ENCODE measurements at places on chromosomes 12 and 14. TPM values are rescaled to one million over a fixed set of nuclear protein-coding genes. Genes with fewer than 3 reads are reported as not detected.

DNA sequence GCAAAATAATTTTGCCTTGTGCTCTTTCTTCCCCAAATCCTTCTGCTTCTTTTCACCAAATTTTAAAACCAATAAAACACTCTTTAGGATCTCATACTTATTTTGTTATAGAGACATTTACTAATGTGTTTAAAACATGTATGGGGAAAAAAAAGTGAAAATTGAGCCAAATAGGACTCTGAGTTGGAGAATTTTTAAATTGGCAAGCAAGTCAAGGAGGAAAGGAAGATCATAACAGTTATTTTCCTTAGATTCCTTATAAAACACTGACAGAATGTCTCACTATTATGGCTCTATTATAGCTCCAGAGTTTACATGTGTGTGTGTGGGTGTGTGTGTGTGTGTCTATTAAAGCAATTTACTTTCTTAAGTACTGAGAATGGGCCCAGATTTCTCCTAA, 220.5 kb downstream of the SLC6A15 start:
- no peak for DNase-seq

- no peak for DNase-seq
Measured at GRCh38 chr12:102950950-102951619, 6.4 kb upstream of the ASCL1 start.

DNA sequence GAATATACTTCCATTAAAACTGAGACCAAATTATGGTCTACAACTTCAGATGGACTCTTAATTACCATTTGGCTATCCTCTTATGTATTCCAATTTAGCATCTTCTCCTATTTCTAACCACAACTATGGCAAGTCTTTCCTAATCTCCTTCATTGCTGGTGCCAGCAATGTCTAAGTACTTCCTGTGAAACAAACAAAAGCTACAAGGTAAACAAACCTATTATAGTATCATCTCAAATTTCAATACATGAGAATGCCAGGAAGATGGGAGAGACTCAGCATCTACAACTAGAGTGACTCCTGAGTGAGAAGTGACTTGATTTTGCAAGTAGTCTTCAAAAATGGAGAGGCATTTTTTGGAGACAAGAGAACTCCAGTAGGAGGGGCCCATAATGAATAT, 202.9 kb upstream of the ATXN7L3B start:
- DNase-seq = peak; percentile 78

GDF3 gene
- total RNA-seq = not detected

- DNase-seq = peak; percentile 74
Measured at GRCh38 chr14:35808076-35808637, 938 bp downstream of the RALGAPA1 start.

- DNase-seq = no peak
Measured at GRCh38 chr12:91877456-91878235, 268.0 kb downstream of the BTG1 start.

COX14 gene
- 45.2 TPM for total RNA-seq

- peak; percentile 11 for DNase-seq
Measured at GRCh38 chr14:89304972-89305703, 111.9 kb downstream of the FOXN3 start.

PPP1R13B gene
- total RNA-seq = 16.2 TPM

- DNase-seq = no peak
Measured at GRCh38 chr14:100649173-100649519, 61.9 kb upstream of the BEGAIN start.

CLECL1 gene
- not detected for total RNA-seq

GRCh38 chr12:127717278-127717677, 549.7 kb upstream of the TMEM132C start:
- no peak for DNase-seq

GLIPR1L2 gene
- total RNA-seq = 0.23 TPM

NAV3 gene
- total RNA-seq = 7.1 TPM

NKX2-1 gene
- not detected for total RNA-seq

GRCh38 chr14:78324353-78324752, 154.2 kb downstream of the NRXN3 start:
- DNase-seq = no peak

DNA sequence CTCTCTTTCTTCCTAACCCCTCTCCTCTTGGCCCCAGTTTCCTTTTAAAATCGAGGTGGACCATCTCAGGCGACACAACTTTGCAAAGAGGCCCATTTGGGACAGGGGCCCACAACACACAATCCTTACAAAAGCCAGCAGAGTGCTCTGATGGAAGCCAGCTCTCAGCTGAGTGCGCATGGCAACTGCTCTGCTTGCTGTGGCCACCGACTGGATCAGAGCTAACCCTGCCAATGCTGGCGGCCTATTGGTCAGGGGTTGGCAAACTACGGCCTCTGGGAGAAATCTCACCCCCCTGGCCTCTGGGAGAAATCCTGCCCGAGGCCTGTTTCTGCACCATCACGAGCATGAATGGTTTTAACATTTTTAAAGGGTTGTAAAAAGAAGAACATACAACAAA, 55.0 kb downstream of the AMN start:
- DNase-seq = no peak

NR1H4 gene
- not detected for total RNA-seq

DNA sequence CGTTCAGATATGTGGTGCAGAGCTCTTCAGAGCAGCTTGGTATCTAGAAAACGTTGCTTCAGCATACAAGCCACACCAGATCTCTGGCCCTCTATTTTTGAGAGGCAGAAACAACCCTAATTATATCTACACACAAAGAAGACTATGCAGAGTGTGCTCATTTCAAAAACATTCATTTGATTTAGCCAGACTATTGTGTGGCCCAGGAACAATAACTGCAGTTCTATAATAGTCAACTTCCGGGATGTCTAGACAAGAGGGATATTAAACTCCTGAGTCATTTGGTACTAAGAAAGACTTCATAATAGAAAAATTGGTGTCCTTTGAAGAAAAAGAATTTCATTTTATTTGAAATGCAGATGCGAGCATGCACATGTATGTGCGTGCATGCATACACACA, 153.8 kb downstream of the PELI2 start:
- no peak for DNase-seq

DNA sequence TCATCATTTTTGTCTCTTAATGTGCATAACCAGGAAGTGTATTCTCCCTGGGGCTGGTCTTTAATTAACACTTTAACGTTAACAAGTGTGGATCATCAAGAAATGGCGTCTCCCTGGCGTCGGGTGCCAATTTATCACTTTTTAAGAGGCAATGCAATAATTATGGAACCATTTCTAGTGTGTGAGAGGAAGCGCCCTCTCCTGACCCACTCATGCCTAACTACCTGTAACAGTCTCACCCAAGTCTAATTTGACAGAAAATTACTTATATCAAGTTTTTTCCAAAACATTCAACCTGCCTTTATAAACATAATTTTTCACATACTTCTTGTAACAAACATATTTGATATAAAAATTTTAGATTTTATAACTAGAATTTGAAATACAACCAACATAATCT, 905.3 kb upstream of the MDGA2 start:
- DNase-seq = no peak

- DNase-seq = no peak
Measured at GRCh38 chr14:56195704-56196103, 77.5 kb downstream of the PELI2 start.

DNA sequence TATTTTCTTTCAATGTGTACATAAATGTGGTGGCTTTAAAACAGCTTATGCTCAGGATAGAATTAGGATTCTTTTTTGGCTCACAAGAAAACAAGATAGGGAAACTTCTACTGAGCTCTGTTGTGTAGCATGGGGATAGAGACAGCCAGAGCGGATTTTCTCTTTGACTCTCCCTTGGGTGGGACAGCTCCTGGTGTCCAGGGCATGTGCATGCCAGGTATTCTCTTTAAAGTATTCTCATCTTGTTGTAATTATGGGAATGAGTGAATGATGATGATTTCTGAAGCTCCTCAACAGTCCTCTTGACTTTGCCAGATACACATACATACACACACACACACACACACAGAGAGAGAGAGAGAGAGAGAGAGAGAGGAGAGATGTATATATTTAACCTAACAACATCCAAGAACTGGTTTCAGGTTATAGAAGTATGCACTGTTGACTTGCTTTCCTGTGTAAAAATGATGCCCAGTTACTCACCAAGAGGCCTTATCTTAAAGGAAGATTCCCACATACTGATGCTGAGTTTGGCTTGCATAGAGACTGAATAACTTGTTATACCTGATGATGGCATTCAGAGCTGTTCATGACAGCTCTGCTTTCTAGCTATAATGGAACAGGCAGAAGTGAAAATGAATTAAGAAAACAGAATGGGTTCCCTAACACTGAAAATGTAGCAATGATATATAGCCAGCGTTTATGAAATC, 387.5 kb downstream of the EGLN3 start:
- no peak for DNase-seq

TNS2 gene
- total RNA-seq = 26.3 TPM

DNA sequence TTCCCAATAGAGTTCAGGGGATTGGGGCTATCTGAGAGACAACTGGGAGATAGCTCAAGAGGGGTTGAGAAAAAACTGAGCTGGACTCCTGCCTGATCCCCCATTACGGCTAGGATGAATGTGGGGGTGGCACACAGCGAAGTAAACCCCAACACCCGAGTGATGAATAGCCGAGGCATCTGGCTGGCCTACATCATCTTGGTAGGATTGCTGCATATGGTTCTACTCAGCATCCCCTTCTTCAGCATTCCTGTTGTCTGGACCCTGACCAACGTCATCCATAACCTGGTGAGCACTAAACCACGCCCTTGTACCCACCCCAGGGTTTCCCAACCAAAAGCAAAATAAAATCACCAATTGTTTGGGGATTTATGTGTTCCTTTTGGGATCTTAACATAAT, 1.0 kb downstream of the ORMDL2 start:
- DNase-seq = no peak

LMO3 gene
- total RNA-seq = not detected

DNA sequence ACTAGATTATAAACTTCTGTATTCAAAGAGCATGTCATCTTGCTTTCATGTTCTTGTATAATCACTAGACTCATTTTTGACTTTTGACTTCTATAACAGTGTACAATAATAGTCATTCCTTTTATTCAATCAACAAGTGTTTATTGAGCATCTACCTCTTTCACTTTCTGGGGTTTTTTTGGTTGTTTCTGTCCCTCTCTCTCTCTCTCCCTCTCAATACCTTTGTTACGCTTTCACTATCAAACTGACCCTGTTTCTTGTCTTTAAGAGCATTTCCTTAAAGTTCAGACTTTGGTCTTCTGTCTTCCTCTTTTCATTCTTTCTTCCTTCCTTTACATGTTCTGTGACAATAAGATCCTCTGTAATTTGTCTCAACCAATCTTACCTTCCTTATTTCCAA, 49.5 kb downstream of the GPR137C start:
- DNase-seq = no peak

DNA sequence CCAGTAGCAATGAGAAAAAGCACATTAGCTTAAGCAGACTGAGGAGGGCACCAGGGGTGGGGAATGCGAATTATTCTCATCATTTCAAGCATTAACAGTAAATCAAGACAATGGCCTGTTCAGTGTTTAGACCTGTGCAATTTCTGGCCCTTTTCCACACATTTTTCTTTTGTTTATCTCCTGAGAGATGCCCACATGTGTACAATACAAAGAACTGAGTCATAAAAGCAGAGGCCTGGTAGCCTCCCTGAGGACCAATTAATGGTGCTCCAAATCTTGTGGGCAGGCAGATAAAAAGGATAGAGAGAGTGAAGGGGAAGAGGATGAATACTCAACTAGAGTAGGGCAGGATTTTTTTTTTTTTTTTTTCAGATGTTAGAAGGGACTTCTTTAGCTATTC, 480.8 kb downstream of the RERGL start:
- DNase-seq = no peak

GRCh38 chr12:57340104-57340503, 89.1 kb upstream of the STAC3 start:
- DNase-seq = no peak

MORN3 gene
- 0.52 TPM for total RNA-seq

- DNase-seq = no peak
Measured at GRCh38 chr12:69846976-69847375, 21.9 kb downstream of the MYRFL start.

DNA sequence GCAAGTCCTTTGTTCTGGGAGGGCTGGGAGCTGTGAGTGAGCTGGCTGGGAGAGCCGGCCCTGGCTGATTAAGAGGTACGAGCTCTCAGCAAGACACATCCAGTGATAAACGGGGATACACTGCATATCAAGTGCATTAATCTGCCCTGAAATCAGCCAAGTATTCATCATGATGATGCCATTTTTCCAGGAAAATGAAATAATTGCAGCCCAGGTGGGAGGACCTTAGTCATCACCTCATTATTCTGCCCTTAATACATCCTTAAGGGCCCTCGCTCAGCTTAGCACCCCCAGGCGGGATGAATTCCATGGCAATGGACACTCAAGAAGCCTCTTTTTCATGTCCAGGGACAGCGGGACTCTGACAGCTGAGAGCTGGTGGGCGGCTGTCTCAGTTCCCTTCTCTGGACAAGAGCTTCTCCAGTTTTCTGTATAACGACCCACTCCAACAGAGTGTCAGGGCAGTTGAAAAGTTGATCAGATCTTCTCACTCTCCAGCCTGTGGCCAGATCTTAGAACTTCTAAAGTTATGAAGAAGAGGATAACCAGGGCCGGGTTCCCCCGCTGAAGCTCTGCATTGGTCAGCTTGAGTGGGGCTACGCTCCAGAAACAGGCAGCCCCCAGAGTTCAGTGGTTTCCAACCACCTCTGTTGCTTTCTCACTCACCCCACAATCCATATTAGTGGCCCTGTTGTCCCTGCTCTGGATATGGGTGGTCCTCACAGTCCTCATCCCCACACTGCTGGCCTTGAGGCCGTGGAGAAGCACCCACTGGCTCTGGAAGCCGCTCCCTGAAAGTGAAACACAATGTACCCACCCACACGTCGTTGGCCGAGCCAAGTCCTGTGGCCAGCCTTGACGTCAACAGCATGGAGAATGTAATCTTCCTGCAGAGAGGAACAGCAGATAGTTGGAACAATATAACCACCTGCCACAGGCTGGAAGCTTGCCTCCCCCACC, 306.2 kb upstream of the DIO3 start:
- peak; percentile 57 for DNase-seq

GRCh38 chr14:70118064-70118463, 70.7 kb downstream of the SLC8A3 start:
- no peak for DNase-seq

GRCh38 chr12:119828300-119828699, 48.8 kb downstream of the CIT start:
- no peak for DNase-seq

GRCh38 chr12:94706250-94706661, 55.9 kb upstream of the TMCC3 start:
- no peak for DNase-seq

CNOT2 gene
- total RNA-seq = 88.3 TPM

NEUROD4 gene
- total RNA-seq = not detected

GRCh38 chr12:113838896-113839295, 127.2 kb downstream of the RBM19 start:
- no peak for DNase-seq

TMTC3 gene
- 22.2 TPM for total RNA-seq

RIMBP2 gene
- not detected for total RNA-seq

HSP90AA1 gene
- total RNA-seq = 277 TPM

MARCHF9 gene
- 12.5 TPM for total RNA-seq

DNA sequence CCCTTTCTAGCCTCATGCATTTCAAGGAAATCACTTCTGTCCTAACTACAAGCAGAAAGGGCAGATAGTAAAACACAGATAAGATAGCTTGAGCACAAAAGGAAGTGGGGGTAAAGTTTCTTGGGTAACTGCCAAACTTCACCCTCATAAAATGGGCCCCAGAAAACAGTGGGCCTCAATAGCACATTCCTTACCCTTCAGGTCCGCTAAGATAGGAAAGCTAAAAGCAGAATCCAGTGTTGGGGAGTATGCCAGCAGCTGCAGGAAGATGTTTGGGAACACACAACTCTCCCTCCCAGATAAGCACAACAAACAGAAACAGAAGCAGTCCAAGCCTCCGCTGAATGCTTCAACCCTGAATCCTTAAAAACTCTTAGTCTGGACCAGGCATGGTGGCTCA, 110.9 kb upstream of the MGAT4C start:
- no peak for DNase-seq

CRACR2A gene
- total RNA-seq = not detected

Measured in MCF 10A (cell line).